ENCODE measurements at places on chromosomes 3 and 15.
A peak's percentile ranks its signal among the peaks of the same experiment; 100 is the strongest.

- DNase-seq, result no peak
Observed at GRCh38 chr15:40595773-40596172, 1.7 kb downstream of the KNL1 start.

DNA sequence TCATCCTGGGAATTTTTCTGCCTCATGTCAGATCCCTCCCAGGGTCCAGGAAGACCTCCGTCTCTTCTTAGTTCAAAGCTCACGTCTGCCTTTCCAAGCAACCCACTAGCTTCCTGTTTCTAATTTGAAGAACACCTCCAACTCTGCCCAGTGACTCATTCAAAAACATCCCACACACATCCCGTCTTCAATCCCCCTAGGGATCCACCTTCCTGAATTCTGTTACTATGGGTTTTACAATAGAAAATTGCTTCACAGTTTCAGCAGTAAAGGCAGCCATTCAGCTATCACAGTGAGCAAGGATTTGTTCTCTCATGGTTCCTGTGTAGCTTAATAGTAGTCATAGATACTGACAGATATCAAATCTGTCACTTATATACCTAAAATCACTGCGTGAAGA is 308.3 kb upstream of the CCDC54 start:
- DNase-seq, result peak; percentile 81

DNA sequence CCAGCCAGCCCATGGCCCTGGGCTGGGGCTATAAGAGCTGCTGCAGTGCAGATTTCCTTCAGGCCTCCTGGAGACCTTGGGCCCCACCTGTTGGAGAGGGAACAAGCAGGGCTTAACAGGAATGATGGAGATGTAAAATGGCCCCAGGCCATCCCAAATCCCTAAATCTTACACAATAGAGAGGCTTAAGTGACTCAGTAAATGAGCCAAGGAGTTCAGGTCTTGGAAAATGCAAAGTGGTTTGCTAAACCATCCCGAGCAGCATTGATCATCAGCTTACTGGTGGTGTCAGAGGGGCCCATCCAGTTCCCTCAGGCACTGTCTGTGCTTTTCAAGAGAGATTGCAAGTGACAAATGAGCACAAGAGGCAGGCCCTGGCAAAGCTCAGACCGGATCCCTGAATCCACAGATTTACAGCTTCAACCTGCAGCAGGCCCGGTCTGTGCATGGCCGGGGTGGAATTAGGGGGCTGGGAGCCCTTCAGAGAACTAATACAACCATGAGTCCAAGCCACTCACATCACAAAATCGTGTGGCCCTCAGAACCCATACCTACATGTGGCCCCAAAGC is 325.4 kb downstream of the UACA start:
- peak; percentile 14 for DNase-seq

- DNase-seq, result peak; percentile 90
Observed at GRCh38 chr15:67146875-67147381, 81.5 kb downstream of the SMAD3 start.

- no peak for DNase-seq
Observed at GRCh38 chr3:125622381-125622791, 27.1 kb upstream of the OSBPL11 start.

DNA sequence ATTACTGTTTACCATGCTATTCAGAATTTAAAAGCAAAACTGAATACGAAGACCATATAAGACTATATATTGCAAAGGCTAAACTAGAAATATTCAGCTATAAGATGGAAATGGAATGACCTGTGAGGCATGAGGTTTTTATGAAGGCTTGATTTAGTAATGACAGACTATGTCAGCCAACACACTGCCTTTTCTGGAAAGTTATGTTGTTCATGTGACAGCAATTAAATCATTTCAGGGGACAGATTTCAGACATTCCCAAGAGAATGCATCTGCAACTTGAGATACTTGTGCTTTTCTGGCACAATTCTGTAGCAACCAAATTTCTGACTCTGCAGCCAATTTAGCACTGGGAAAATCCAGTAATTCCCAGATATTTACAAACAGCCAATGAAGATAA is 8.6 kb upstream of the GATM start:
- no peak for DNase-seq

DNA sequence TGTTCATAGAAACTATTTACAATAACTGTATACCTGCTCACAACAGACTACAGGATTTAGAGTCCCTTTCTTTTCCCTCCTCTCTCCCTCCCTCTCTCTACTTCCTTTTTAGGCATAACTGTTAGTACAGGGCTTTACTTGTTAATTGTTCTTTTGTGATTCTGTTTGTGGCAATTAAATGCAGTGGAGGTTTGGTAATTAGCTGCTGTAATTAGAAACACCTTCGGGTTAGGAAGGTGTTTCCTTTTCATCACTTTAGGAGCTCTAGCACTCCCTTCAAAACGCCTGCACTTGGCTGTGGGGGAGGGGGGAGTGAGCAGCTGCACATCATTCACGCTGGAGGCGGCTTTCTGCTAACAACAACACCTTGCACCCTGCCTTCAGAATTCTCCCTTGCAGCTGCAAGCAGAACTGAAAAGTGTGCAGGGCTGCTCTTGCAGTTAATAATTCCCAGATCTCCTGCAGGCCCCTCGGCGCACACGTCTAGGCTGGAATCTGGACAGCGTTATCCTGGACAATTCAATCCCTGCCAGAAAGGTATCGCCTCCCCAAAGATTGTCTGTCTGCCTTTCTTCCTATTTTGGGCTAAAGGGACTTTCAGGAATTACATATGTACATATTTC is 242.6 kb upstream of the RGMA start:
- no peak for DNase-seq

DNA sequence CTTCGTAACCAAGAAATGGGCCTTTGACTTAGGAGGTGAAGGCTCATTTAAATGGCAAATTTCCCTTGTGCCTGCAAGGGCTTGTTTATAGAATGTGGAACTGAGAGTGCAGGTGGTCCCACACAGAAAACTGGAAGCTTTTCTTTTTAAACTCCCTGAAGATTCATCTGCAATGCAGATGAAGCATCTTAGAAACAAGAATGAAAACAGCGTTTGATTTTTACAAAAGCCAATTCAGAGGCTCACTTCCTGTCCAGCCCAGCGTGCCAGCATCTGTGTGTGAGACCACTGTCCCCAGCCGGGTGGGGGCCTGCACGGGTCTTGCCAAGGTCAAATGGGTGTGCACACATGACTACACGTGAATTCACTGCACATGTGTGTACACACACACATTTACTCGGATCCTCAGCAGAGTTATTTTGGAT is 94.7 kb downstream of the LINGO1 start:
- DNase-seq, result no peak

DNA sequence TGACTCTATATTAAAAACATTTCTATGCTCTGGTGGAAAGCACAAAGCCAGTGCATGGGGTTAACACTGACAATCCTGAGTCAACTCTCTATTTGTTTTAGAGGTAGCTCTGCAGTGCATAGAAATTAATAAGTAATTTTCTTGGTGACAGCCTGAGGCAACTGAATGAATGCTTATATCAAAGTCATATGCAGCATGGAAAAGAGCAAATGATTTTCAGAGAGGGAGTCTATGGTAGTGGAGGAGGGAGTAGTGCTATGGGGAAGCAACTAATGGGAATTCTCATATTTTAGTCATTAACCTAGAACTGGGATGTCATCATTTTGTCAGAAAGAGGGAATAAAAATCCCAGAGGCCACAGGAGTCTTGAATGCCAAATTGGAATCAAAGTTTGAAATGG is 99.1 kb downstream of the CLSTN2 start:
- DNase-seq, result no peak

GRCh38 chr3:102104033-102104432 is 254.7 kb downstream of the NFKBIZ start:
- DNase-seq, result no peak

Data from EL (cell line).